Left renal pelvis (tissue), 4 donors: ENCODE measurements at places on chromosomes 6 and 20. TPM values are rescaled to one million over a fixed set of nuclear protein-coding genes. Genes with fewer than 3 reads are reported as not detected.

FAM83D gene
- 13.2 TPM for polyA plus RNA-seq

HLA-DQA2 gene
- polyA plus RNA-seq: 0.30 TPM

DYNLT2 gene
- polyA plus RNA-seq: 2.7 TPM

CASS4 gene
- polyA plus RNA-seq: 2.8 TPM

DNMT3B gene
- polyA plus RNA-seq: 8.7 TPM

MUCL3 gene
- 0.03 TPM for polyA plus RNA-seq

CCM2L gene
- polyA plus RNA-seq: 3.7 TPM

PTCRA gene
- polyA plus RNA-seq: not detected

PRDM13 gene
- not detected for polyA plus RNA-seq

HFE gene
- 8.6 TPM for polyA plus RNA-seq

PPP1R16B gene
- polyA plus RNA-seq: 6.5 TPM

MARCKS gene
- 312 TPM for polyA plus RNA-seq

DNA sequence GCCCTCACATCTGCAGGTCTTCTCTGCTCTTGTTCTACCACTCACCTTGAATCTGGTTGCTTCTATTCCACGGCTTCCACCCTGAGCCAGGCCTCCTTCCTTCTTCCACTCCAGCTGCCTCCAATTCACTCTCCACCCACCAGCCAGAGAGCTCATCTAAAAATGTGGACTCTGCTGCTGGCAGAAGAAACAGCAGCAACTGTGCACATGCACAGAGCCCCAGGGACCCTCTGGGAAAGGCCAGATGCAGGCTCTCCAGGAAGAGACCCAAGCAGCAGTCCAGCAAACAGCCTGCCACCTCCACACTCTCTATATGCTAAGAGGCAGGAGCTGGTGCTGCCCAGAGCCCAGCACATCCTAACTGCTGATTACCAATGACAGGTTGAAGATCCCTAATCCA, 162.6 kb upstream of the TOP1 start:
- no peak for DNase-seq

GRCh38 chr20:48613926-48614325, 213.9 kb downstream of the PREX1 start:
- no peak for DNase-seq

- no peak for DNase-seq
These were observed 183.4 kb upstream of the FBXL4 start for GRCh38 chr6:99130897-99131873.

- DNase-seq: no peak
These were observed 10.5 kb downstream of the SLC13A3 start for GRCh38 chr20:46640536-46641311.

- DNase-seq: no peak
These were observed 28.8 kb downstream of the DCDC2 start for GRCh38 chr6:24329022-24329421.

DNA sequence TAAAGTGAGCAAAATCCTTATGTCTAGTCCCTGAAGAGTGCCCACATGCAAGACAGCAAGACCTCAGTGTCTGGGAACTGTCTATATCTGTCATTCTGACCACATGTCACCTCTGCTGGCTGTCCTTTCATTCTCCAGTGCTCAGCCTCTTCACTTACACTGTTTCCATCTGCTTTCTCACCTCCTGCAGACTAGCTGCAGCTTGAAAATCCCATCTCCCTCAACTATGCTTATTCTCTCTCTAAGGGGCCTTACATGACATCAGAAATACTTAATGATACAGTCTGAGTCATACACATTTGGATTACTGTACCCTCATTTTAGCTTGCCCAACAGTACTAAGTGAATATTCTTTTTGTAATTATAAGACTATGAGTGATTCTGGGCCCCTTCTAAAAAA, 587.8 kb downstream of the EPM2A start:
- DNase-seq: no peak

GRCh38 chr6:145844933-145845540, 30.4 kb upstream of the FBXO30 start:
- no peak for DNase-seq

GRCh38 chr6:143607974-143608373, 69.8 kb upstream of the PHACTR2 start:
- no peak for DNase-seq

DNA sequence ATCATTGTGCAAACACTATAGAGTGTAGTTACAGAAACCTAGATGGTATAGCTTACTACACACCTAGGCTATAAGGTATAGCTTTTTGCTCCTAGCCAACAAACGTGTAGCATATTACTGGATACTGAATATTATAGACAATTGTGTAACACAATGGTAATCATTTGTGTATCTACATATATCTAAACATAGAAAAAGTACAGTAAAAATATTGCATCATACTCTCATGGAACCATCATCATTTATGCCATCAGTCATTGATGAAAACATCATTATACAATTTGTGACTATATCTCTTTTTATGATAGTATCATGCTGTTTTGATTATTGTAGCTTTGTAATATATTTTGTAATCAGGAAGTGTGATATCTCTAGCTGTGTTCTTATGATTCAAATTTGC, 21.0 kb upstream of the HCRTR2 start:
- DNase-seq: no peak

- DNase-seq: no peak
These were observed 439 bp upstream of the F13A1 start for GRCh38 chr6:6320901-6321300.

DNA sequence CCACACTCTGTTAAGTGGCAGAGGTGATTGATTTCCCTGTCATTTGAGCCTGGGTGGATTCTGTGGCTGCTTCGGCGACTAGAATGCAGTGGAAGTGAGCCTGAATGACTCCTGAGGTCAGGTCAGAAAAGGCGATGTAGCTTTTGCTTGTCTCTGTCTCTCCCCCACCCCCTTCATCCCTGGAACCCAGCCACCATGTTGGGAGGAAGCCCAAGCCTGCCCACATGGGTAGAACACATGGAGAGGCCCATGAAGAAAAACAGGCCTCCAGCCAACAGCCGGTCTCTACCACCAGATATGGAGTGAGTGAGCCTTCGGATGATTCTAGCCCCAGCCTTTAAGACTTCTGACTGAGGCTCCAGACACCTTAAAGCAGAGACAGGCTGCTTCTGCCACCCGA, 181.0 kb downstream of the TFAP2C start:
- DNase-seq: no peak

DNA sequence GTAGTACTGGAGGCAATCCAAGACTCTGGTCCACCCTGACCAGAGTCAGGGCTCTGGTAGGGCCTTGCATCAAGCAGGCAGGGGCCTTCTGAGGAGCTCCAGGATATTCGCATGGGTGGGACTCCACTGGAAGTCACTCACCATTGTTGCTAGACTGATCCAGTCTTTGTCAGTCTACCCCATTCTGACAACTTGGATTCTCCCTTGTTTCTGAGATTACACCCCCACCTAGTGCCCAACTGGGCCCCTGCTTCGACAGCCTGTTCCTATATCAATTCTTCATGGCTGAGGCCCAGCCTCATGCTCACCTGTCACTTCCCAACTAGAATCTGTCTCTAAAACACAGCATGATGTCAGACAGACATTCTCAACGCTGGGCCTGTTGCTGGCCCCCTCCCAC, 5.2 kb downstream of the SLC35D3 start:
- no peak for DNase-seq

DNA sequence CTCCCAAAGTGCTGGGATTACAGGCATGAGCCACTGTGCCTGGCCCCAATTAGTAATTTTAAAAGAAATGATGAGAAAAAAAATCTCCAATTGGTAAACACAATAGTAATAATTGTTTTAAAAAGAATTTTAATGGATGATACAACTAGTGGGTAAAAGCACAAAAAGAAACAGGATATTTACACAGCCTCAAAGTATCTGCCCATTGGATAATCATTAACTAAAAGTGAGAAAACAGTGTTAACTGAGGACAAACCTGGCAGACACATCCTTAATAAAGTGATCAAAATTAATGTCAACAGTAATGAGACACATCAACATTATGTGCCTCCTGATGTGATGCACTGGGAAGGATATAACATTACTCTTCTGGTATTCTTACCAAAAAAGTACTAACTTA, 24.5 kb downstream of the DTNBP1 start:
- DNase-seq: no peak

DNA sequence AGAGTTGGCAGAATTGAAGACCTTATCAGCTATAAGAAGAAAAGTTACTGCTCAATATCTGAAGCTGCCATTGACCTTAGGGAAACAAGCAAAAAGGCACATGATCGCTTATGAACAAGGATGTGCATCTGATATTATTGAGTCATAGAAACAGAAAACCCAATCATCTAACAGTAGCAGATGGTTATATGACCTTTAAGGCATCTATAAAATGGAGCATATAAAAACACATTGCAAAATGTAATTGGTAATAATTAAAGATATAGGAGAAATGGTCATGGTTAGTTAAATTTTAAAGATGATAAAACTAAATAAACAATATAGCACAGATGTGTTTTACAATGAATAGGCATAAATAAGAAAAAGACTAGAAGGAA, 260.1 kb upstream of the TAB2 start:
- DNase-seq: no peak

- no peak for DNase-seq
These were observed 26.2 kb upstream of the LRRC1 start for GRCh38 chr6:53768636-53769035.

DNA sequence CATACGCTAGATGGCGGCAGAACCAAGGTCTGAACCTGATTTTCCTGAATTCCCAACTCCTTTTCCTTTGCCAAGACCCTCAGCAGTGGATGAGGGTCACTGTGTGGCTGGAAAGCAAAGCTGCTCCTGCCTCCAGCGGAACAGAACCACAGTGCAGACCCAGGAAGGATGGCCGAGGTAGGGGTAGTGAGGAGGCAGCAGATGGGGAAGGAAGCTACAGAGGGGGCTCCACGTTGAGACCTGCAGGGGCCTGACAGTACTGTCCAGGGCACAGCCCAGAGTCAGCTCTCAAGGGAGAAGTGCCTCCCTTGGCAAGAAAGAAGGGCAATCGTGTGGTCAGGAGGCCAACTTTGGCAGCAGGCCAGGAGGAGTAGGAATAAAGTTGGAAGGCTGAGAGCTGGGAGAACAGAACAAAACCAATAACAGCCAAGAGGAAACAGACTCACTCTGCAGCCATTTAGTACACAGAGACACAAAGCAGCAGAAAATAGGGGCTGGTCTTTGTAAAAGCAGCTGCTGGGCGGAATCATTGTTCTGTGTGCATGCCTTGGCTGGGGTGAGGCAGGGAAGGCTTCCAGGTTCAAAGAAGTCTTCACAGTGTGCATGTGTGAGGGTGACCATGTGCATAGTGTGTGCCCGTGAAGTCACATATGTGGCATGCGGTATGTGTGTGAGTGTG, 3.1 kb downstream of the GABRR2 start:
- DNase-seq: peak; percentile 48

GRCh38 chr20:40444516-40444915, 244.5 kb downstream of the MAFB start:
- no peak for DNase-seq

GRCh38 chr6:67629258-67629657, 1005.8 kb upstream of the ADGRB3 start:
- DNase-seq: no peak

GRCh38 chr6:133610971-133611370, 277.9 kb upstream of the TCF21 start:
- DNase-seq: no peak

DNA sequence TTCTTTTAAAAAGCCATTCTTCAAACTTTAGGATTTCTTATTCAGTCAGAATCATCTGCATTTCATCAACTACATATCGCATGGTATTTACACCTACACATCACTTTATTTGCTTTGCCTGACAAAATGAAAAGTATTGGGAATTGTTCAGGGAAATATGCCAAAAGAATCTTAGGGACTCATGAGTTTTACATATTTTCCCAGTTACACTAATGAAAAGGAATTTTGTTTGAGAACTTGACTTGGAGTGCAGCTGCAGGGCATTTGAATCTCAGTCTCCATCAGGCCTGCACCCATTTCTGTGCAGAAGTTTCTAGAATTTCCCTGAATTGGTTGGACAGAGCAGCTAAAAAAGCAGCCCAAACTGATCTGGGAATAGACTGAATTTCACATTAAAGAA, 65.3 kb downstream of the MTHFD1L start:
- no peak for DNase-seq

GRCh38 chr20:42336576-42336975, 718.4 kb upstream of the CHD6 start:
- DNase-seq: no peak

GRCh38 chr6:73631849-73632248, 21.9 kb downstream of the SLC17A5 start:
- no peak for DNase-seq

GRCh38 chr20:59817406-59817805, 116.0 kb downstream of the SYCP2 start:
- no peak for DNase-seq

DNA sequence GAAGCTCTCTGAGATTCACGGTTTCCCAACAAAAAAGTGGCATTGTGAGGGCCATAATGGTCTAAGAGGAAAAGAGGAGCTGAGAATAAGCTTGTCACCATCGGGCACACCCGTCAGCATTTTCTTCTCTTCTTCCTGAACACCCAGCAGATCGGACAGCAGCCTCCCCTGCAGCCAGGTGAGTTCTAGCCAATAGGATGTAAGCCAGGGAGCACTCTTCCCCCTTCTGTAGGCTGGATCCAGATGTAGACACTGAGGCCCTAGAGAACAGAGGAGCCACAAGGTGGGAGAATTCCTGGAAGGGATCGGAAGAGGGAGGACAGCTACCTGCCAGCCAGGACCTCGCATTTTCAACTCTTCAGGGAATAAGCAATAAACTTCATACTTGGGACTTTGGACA, 228.0 kb downstream of the SYNDIG1 start:
- no peak for DNase-seq

- DNase-seq: no peak
These were observed 147.9 kb downstream of the TFAP2B start for GRCh38 chr6:50966532-50966931.

DNA sequence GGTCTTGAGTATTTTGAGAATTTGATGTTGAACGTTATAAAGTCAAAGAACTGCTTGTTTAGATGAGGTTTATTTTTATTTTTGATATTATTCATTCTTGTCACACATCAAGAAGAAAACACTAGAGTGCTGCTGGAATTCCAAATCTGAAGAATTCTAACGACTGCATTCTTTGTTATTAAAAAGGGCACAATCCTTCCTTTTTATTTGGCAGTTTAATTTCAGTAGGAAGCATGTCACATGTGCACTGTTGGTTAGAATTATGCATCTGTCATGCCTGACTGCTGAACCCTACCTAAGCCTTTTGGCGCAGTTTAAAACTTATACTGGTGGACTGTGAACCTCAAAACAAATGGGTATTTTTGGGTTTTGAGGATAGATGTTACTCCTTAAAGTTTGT, 4.0 kb downstream of the ID4 start:
- DNase-seq: no peak

DNA sequence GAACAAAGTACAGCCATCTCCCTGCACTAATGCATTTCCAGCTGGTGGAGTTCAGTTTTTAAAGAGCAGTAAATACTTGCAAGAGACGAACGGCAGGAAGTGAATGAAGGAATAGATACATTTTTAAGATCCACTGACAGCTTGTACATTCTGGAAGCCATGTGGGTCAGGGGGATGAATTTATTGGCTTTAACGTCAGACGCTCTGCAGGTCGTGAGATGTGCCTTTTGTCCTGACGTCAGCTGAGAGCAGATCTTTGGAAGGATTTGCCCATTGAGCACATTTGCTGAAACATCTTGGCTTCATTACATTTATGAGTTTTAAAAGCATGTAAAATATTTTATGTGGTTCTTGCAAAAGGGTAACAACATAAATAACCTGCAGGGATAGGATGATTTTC, 29.5 kb upstream of the SALL4 start:
- DNase-seq: peak; percentile 27
